Thoracic aorta endothelial cell (primary cell): ENCODE measurements at places on chromosomes 3 and 15. TPM values are rescaled to one million over a fixed set of nuclear protein-coding genes. Genes with fewer than 3 reads are reported as not detected.

The SPRED1 gene
- 36.7 and 39.6 TPM in 2 replicates for total RNA-seq

The MNS1 gene
- total RNA-seq = 1.4 and 1.6 TPM in 2 replicates

The SENP7 gene
- 22.6 and 25.0 TPM in 2 replicates for total RNA-seq

The KLHL40 gene
- total RNA-seq = under 0.01 TPM in 1 of 2 replicates, not detected in the other

The TICRR gene
- total RNA-seq = 10.9 and 16.2 TPM in 2 replicates

The APBA2 gene
- 30.1 and 37.3 TPM in 2 replicates for total RNA-seq

The CELSR3 gene
- total RNA-seq = 0.27 and 0.29 TPM in 2 replicates
